ENCODE measurements at places on chromosomes 3 and 15. TPM values are rescaled to one million over a fixed set of nuclear protein-coding genes. Genes with fewer than 3 reads are reported as not detected.

The GP9 gene
- not detected for total RNA-seq

The CASR gene
- not detected for total RNA-seq

The STRIT1 gene
- total RNA-seq, result not detected

The DNAH12 gene
- 0.25 TPM for total RNA-seq

The COL7A1 gene
- 129 TPM for total RNA-seq

The IL12A gene
- total RNA-seq, result not detected

The NEO1 gene
- 86.8 TPM for total RNA-seq

The CGNL1 gene
- 6.9 TPM for total RNA-seq

The DLL4 gene
- total RNA-seq, result 0.17 TPM

The ST6GAL1 gene
- 14.6 TPM for total RNA-seq

The FAM81A gene
- total RNA-seq, result 1.4 TPM

The KBTBD12 gene
- total RNA-seq, result 1.2 TPM

DNA sequence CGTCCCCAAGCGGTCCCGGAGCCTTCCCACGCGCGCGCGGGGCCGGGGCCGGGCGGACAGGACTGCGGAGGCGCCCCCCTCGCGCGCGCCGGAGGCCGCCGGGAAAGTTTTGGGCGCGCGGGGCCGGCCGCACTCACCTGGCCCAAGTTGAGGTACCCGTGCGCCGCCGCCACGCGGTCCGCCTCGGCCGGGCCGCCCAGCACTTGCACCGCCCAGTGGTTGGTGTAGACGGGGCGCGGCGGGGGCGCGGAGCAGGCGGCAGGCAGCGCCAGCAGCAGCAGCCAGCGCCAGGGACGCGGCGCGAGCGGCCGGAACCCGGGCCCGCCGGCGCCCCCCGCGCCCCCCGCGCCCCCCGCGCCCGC is 289 bp downstream of the PCSK6 start:
- DNase-seq, result no peak

GRCh38 chr15:65666257-65666656 is 44.5 kb downstream of the SLC24A1 start:
- DNase-seq, result peak; percentile 90

DNA sequence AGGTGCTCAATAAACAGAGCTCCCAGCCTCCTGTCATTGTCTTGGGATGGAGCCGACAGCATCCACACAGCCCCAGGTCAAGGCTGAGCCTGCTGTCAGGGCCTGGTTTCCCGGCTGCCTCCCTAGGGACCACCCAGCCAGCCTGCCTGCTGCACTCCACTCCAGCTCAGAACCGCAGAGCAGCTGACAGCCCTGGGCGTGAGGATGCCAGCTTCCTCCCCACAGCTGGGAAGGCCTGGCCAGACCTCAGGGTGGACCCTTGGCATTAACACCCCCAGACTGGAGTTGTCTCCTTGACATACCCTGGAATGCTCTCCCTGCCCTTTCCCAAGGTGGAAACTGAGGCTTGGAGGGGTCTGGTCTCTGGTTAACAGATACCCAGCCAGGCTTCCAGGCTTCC is 112.0 kb downstream of the WNT7A start:
- DNase-seq, result no peak

- no peak for DNase-seq
Observed at GRCh38 chr3:184678317-184679055, 33.4 kb downstream of the MAGEF1 start.

GRCh38 chr3:81985996-81986723 is 224.7 kb upstream of the GBE1 start:
- no peak for DNase-seq

- peak; percentile 88 for DNase-seq
Observed at GRCh38 chr3:41158947-41159346, 40.4 kb upstream of the CTNNB1 start.

GRCh38 chr3:2839876-2840275 is 270.3 kb downstream of the IL5RA start:
- no peak for DNase-seq

GRCh38 chr3:102673271-102674115 is 238.7 kb downstream of the ZPLD1 start:
- DNase-seq, result peak; percentile 34

- DNase-seq, result no peak
Observed at GRCh38 chr3:57893668-57894067, 114.6 kb upstream of the FLNB start.

GRCh38 chr3:176856721-176857120 is 340.6 kb downstream of the TBL1XR1 start:
- DNase-seq, result no peak

DNA sequence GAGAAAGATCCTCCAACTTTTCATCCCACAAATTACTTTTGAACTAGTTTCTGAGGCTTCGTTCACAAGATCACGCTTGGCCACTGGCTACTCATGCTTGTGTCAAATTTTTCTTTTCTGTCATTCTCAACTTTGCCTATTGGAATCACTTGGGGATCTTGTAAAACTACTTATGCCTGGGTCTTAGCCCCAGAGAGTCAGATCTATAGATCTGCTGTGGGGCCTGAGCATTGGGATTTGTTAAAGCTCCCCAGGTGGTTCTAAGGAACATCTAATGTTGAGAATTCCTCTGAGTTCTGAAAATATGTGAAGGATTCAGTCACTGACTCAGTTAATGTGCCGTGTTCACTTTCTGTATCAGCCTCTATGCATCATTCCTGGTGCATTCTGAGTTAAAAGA is 71.7 kb upstream of the VGLL3 start:
- no peak for DNase-seq

DNA sequence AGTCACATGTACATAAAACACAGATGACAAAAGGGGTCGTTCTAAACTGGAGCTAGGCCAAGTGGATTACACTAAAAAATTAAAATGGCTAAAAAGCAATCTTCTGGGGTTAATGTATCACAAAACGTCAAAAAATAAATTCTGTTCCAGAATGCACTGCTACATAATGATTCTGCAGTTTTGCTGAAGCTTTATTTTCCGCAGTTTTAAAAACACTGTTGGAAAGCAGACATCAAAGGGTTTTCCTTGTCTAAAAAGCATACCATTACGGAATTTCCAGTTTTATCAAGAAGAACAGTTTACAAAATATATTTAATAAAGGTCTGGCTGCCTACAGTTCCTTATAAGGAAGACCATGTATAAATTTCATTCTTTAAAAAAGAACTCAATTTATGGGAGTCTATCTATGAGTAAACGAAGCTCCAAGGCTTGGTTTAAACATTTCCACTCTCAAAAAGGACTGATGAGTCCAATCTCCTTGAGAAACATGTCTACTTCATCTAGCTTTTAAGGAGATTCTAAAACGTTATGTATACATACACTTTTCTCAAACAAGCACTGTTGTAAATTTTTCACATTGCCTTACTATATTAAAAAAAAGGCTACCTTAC is 1.3 kb downstream of the DMXL2 start:
- no peak for DNase-seq

GRCh38 chr15:78850941-78851755 is 21.5 kb upstream of the MORF4L1 start:
- DNase-seq, result no peak

- DNase-seq, result no peak
Observed at GRCh38 chr3:144556392-144556791, 584.8 kb downstream of the DIPK2A start.

- DNase-seq, result no peak
Observed at GRCh38 chr3:46027021-46027705, at the start of gene XCR1. TSS of gene XCR1 (minus strand) at chr3:46027483. CDS start at chr3:46021947, 5,536 bp downstream.

GRCh38 chr3:61559136-61559731 is 2.1 kb upstream of the PTPRG start:
- no peak for DNase-seq

- DNase-seq, result no peak
Observed at GRCh38 chr3:174784206-174784934, 74.8 kb upstream of the NAALADL2 start.

- no peak for DNase-seq
Observed at GRCh38 chr3:62011666-62012065, 361.7 kb downstream of the FEZF2 start.

GRCh38 chr3:113594066-113594465 is 61.7 kb downstream of the SIDT1 start:
- DNase-seq, result no peak

DNA sequence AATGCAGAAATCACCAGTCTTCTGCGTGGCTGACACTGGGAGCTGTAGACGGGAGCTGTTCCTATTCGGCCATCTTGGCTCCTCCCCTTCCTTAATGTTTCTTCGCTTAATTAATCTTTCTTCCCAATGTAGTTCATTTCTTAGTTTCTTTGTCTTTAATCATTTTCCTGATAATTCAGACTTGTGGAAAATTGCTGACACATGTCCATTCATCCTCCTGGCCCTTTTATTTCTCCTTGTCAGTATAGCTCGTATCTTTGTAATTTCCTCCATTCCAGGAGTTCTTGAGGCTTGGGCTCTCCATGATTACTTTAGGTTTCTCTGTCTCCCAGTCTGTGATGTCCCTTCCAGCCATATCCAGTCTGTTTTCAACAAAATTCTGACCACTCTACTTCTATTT is 98.7 kb downstream of the UBE2E2 start:
- no peak for DNase-seq

Measured in renal cortical epithelial cell (primary cell).